HT1080 (cell line): ENCODE measurements at places on chromosomes 3 and 15. TPM values are rescaled to one million over a fixed set of nuclear protein-coding genes. Genes with fewer than 3 reads are reported as not detected.

Gene SPATA12
- total RNA-seq = 0.80 and 1.6 TPM in 2 replicates

Gene GOLGA6D
- total RNA-seq = not detected in 2 replicates

- DNase-seq = peak; percentile 81
Measured at GRCh38 chr3:17810759-17811158, 68.3 kb upstream of the TBC1D5 start.

Gene PPP2R3A
- total RNA-seq = 26.7 and 30.4 TPM in 2 replicates

Gene WDR72
- total RNA-seq = 0.18 and 0.23 TPM in 2 replicates

DNA sequence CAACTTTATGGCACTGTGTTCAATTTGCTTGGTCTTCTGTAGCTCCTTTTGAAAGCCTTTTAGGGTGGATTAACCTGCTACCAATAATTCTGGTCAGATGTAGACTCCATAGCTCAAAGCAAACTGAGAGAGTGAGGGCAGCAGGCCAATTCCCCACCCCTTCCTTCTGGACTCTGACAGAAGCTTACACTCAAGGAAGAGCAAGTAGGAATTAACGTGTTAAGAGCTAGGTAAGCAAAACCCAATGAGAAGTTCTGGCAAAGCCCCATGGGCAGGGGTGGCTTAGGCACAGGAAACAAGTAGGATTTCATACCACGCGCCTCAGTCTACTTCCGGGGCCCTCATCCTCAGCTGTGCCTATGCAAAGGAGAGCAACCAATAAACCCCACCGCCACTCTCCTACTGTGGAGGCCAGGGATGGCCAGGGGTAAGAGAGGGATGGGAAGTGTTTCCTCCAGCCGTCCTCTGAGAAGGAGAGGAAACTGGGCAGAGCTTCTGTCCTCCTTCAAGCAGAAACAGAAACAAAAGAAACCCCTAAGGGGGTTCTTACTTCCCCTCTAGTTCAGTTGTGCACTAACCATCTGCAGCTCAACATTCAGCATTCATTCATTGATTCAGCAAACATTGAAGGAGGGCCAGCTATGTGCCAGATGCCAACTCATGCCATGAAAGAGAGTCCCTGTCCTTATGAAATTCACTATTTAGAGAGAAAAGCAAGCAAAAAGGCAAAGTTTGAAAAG, 12.6 kb downstream of the CCR5 start:
- no peak for DNase-seq

Gene WNT5A
- total RNA-seq = 5.8 and 9.9 TPM in 2 replicates

Gene ZNF501
- total RNA-seq = 0.07 TPM in 1 of 2 replicates, not detected in the other

- no peak for DNase-seq
Measured at GRCh38 chr3:45974686-45975085, 20.9 kb downstream of the FYCO1 start.
